ENCODE measurements at places on chromosomes 16 and 17.

DNA sequence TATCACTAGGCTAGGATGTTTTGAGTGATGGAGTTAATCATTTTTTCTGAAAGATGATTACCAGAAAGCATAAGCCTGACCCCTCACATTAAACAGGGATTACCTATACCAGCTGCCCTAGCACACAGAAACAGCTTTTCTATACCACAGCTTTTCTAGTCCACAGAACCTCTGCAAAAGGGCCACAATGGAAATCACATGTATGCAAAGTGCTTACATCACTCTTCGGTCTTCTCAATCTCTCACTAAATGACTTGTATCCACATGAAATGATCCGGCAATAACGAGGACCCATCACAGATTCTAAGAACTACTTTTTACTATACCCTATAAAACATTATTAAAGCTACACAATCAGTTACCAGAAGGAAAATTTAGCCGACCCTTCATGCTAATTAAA, 2.6 kb downstream of the CSNK2A2 start:
- no peak for DNase-seq

GRCh38 chr16:87199901-87200300, 117.3 kb downstream of the C16orf95 start:
- no peak for DNase-seq

GRCh38 chr17:43211123-43211479, 574 bp upstream of the TMEM106A start:
- DNase-seq = no peak

DNA sequence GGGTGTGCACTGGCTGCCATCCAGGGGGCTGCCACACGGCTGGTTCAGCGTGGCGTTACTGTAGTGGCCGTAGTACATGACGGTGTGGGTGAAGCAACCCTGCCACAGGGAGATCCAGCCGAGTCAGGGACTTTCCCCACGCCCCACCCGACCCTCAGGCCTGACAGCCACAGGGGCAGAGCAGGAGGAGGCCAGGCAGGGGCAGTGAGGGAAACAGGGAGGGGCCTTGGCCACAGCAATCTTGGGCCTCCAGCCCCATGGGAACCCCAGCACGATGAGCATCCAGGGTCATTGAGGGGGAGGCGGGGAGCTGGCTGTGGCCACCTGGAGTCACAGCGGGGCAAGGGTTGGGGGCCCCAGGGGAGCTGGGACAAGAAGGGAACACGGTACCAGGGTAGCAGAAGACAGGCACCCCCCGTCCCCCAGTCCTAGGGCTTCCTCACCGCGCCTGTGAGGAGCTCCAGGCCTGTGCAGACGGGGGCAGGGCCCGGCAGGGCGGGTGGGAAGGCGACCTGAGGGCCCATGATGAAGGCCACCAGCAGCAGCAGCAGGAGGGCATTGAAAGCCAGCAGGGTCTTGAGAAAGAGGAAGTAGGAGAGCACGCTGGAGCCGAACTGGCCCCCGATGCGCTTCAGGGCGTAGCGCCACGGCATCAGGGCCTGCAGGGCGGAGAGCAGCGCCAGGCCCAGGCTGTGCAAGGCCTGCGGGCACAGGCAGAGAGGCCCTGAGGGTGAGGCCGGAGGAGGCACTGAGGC, 4.3 kb downstream of the TMC6 start:
- no peak for DNase-seq
